ENCODE measurements at places on chromosomes 16 and 17.

DNA sequence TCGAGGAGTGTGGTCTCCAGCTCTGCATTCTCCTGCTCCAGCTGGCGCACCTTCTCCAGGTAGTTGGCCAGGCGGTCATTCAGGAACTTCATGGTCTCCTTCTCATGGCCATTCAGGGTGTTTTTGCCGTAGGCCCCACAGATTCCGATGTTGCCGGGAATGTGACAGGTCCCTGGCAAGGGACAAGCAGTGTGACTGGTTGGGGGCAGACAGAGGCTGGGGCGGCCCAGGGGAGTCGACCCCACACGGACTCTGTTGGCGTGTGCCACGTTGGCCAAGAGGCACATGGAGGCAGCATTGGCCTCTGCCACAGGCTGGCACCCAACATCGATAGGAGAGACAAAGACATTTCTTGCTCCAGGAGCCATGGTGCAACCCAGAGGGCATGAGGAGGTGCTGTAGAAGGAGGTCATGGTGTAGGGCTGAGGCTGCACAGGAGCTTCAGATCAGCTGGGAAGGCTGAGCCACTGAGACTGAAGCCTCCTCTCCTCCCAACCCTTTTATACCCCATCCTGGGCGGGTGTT, at the start of gene KRT37:
TSS of gene KRT37 (minus strand) at position 475 of the 525 bp plus-strand sequence. CDS start at position 413, 62 bp downstream.
- DNase-seq: no peak

- DNase-seq: no peak
These were observed 48.7 kb downstream of the SF3B3 start for GRCh38 chr16:70572050-70572925.

- DNase-seq: no peak
These were observed 27.3 kb downstream of the HEXIM2 start for GRCh38 chr17:45189009-45189408.

- no peak for DNase-seq
These were observed 15.8 kb upstream of the KANSL1 start for GRCh38 chr17:46208997-46209396.

- DNase-seq: no peak
These were observed 144.8 kb upstream of the CCL2 start for GRCh38 chr17:34110315-34110714.
